ENCODE measurements at places on chromosomes 7 and 10.

DNA sequence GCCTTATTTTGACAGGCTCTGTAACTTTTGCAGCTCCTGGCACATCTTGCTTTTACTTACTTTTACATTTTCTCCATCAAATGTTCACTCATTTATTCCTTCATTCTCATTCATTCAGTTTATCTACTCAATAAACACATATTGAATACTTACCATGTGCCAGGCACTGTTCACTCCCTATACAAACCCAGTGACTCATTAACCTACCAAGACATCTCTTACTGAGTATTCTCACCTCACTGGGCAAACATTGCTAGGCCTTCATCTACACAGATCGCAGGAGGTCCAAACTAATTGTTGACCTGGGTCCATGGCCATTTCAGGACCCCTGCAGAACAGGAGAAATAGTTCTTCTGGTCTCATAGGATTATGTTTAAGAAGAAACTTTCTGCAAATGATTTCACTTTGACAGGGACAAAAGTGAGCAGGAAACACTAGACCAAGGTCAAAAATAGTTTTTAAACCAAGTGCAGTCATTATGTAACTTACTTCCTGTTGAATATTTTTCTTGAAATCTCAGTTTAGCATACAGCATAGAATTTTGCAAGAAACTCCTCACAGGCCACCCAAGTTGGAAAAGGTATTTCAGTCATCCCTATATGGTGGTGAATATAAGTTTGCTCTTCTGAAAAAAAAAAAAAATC, 17.6 kb downstream of the SLC26A4 start:
- no peak for DNase-seq

- DNase-seq = no peak
Measured at GRCh38 chr10:49299816-49300139, 808 bp downstream of the C10orf71 start.

- no peak for DNase-seq
Measured at GRCh38 chr10:101783736-101784118, 481 bp upstream of the NPM3 start.

DNA sequence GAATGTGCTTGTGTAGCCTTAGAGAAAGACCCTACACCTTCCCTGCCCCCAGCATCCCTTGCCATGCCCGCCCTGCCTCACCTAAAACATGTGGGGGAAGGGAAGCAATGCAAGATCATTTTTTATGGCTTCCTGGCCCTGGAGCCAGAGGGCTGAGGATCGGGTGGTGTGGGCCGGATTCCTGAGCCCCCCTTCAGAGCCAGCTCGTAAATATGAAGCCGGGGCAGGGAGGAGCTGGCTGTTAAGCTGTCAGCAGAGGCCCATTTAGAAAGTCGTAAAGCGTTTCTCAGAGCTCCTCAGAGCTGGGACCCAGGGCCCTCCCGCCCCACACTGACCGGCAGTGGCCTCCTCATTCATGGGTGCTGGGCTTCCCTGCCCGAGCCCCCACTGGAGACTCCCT, 23.9 kb downstream of the UNC5B start:
- no peak for DNase-seq

DNA sequence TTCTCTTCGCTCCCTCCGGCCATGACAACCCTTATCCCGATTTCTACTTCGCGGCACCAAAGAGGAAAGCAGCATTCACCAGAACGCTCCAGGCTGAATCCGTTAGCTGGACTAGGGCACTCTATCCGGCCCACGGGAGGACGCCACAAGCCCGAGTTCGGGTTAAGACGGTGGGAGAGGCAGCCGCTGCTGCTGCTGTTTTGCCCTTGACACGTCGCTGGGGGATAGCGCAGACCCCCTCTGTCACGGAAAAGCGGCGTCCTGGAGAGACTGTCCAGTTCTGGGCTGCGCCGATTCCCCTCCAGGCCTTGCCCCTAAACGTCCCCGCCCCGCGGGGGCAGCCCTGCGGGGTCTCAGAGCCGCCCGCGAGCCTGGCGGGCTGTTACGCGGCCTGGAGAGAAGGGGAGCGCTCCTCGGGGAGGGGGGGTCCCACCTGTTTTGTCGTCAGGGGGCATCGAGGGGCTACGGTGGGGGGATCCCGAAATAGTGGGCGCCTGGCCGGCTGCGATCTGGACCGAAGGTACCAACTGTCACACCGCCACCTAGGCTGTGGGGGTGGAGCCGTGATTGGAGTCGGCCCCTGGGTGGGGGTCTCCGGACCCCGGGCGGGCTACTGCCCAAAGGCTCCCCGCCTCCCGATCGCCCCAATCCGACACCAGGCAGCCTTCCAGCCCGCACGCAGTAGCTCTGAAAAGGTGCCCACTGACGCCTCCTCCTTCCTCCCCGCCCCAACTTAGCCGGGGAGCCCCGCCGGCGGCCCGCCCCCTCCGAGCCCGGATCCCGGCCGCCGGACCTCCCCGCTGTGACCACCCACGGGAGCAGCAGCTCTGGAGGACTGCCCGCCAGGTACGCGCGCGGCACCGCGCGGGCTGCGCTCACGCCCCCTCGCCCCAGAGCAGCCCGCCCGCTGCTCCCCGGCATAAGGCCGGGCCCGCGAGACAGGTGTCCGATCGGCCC, 772 bp downstream of the SGMS1 start:
- DNase-seq = peak; percentile 58

GRCh38 chr10:132397671-132398565, 918 bp downstream of the PWWP2B start:
- peak; percentile 49 for DNase-seq

- DNase-seq = no peak
Measured at GRCh38 chr10:22624287-22624738, 90.1 kb downstream of the PIP4K2A start.

GRCh38 chr10:79446758-79447084, 1.3 kb upstream of the ZCCHC24 start:
- no peak for DNase-seq

GRCh38 chr7:124918662-124919061, 11.0 kb downstream of the POT1 start:
- no peak for DNase-seq
